Esophagus muscularis mucosa (tissue), 4 donors: ENCODE measurements at places on chromosomes 12 and 14. TPM values are rescaled to one million over a fixed set of nuclear protein-coding genes. Genes with fewer than 3 reads are reported as not detected.

GRCh38 chr14:34052658-34053014 lies 101.8 kb upstream of the EGLN3 start:
- DNase-seq: peak; percentile 88

- DNase-seq: peak; percentile 92
These were observed 1482.5 kb upstream of the TMEM132C start for GRCh38 chr12:126784328-126784921.

- no peak for DNase-seq
These were observed 122.2 kb upstream of the METAP2 start for GRCh38 chr12:95351748-95352147.

PUS7L gene
- 8.7 TPM for total RNA-seq

DNA sequence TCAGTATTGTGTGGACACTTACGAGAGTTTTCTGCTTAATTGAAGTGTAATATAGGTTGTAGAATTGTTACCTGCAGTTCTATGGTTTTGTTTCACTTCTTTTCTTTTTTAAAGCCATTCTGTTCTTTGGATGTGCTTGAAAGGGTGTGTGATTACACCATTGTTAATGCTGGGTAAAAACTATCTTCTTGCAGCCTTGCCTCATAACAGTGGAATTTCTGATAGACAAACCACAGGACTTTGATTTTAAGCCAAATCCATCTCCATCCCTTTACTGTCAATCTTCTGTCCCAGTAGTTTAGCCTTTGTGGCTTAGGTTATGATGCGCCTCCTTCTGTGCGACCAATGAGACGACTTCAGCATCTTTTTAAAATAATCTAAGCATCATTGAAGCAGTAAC lies 182.3 kb downstream of the PELI2 start:
- no peak for DNase-seq

CCDC91 gene
- 76.4 TPM for total RNA-seq

- no peak for DNase-seq
These were observed 76.3 kb upstream of the MAP1LC3B2 start for GRCh38 chr12:116482859-116483258.

NINJ2 gene
- total RNA-seq: 7.0 TPM

GRCh38 chr14:85793533-85793932 lies 263.6 kb downstream of the FLRT2 start:
- no peak for DNase-seq

NID2 gene
- total RNA-seq: 77.2 TPM

CLEC1A gene
- total RNA-seq: 1.7 TPM

DNA sequence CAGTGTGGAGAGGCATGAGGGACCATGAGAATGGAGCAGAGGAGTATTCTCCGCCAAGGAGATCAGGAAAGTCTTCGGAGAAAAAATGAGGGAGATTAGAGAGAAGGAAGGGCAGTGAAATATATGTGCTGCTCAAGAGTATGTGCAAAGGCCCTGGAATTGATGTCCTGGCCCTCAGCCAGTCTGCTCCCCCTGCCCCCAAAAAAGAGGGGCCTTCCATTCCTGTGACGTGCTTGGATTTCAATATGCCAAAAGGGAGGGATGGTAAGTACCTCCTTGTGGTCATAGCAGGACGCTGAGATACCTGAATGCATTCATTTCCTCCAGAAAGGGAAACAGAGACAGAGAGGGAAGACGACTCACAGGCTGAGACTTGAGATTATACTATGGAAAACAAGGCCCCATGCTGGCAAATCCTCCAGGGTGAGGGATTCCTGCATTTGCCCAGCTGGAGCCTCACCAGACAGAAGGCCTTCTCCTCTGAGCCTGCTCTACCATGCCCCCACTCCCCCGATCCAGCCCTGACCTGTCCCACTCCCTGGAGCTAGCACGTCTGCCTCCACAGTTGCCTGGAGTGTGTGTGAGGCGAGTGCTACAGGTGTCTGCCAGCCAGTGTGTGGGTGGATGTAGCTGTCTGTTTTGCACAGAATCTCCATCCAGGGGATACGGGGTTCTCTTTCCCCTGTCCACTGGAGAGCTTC lies 3.9 kb upstream of the RARG start:
- DNase-seq: no peak

DNA sequence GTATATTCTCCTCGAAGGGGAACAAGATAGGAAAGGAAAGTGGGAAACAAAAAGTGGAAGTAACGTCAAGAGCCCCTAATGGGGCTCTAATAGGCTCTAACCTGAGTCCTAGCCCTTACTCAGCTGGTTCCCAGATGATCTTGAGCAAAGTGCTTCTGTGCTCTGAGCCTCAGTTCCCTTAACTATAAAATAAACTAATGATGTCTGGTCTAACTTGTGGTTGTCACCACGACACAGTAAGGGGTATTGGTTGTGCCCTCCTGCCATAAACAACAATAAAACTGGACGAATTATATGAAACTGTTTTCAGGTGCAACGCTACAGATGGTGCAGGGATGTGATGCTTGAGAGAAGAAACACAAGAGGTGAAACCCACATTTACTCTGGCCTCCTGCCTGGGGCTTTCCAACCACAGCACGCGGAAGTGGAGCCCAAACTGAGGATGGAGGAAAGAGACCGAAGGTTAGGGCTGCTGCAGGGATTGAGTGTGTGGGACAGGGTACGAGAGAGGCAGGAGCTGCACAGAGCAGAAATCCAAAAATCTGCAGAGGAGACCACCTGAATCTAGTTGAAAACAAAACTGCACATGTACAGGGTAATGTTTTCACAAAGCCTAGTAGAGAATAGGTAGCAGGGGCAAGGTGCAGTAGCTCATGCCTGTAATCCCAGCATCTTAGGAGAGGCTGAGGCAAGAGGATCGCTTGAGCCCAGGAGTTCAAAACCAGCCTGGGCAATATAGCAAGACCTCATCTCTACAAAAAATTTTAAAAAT lies 45.6 kb upstream of the BCL2L14 start:
- peak; percentile 74 for DNase-seq

DNA sequence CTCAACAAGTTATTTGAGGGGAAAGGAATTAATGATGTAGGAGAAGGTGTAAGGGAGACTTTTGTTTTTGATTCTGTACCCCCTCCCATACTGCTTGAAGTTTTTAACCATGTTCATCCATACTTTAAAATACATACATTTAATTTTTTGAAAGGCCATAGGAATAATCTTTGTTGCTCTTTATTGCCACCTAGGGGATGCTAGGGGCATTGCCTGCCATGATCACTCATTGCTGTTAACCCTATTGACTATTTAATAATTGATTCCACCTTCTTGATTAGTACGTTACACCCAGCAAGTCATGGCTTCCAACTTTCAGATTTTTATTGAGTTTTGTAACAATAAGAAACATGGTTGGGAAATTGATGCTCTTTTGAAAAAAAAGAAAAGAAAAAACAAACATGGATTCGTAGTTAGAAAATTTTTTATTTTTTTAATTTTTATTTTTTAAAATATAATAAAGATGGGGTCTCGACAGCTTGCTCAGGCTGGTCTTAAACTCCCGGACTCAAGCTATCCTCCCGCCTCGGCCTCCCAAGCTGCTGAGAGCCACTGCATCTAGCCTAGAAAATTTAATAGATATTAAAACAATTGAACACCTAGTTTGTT lies 8.5 kb upstream of the PRKAB1 start:
- no peak for DNase-seq

- DNase-seq: no peak
These were observed 407.8 kb upstream of the RGS6 start for GRCh38 chr14:71524320-71524982.

GRCh38 chr14:99731547-99732435 lies 47.7 kb downstream of the CYP46A1 start:
- DNase-seq: no peak

- no peak for DNase-seq
These were observed 149.7 kb upstream of the ARHGAP5 start for GRCh38 chr14:31927348-31927832.

IL22 gene
- not detected for total RNA-seq

GRCh38 chr12:24795699-24796347 lies 153.1 kb downstream of the BCAT1 start:
- DNase-seq: no peak

DNA sequence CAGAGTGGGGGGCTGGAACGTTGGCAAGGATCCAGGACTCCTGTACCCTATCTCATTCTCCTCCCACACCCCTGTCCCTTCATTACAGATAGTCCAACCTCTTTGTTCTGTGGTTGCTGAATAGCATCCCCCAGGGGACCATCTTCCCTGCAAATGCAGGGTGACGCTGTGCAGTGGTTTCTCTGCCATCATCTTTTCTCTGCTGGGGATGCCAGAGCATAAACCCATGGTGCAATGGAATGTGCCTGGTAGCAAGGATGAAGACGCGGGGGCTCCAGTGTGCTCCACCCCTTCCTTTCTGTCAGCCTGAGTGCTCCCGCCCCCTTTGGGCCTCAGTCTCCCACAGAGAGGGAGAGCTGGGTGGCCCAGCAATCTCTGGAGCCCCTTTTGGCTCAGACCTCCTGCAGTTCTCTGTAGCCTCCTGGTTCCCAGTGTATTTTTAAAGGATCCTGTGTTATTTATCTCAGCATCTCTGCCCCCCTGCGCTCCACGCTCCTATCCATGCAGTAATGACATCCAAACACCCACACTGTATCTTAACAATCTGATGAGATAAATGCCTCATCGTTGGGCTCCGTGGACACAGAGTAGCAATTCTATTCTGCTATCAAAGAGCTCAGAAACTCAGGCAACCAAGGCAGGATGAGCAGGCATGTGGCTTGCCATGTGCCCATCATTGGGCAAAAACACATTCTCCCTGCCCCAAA lies 212.8 kb downstream of the CACNA1C start:
- DNase-seq: no peak

DNA sequence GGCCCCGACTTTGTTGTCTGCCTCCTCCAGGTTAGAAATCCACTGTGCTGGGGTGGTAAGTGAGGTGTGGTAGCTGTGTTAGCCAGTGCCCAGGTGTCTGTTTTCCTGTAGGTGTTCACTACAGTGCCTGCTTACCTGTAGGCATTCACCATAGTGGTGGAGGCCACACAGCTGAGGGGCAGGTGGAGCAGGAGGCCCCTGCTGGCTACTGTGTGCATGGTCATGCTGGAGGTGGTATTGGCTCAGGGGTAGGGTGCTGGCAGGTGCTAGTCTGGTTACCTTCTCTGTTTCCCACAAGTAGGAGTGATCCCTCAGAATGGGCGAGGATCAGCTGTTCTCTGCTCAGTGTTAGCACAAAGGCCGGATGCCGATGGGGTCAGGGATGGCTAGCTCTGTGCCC lies 217.3 kb downstream of the SYT10 start:
- no peak for DNase-seq

TMCC3 gene
- 17.0 TPM for total RNA-seq

NPFF gene
- total RNA-seq: not detected

- DNase-seq: peak; percentile 89
These were observed 20.0 kb upstream of the SOCS2 start for GRCh38 chr12:93552427-93552826.

- no peak for DNase-seq
These were observed 5.2 kb upstream of the TEP1 start for GRCh38 chr14:20418501-20418909.

VWF gene
- 367 TPM for total RNA-seq

BTG1 gene
- 42.8 TPM for total RNA-seq

GRCh38 chr14:101373690-101374295 lies 187.5 kb upstream of the DIO3 start:
- peak; percentile 62 for DNase-seq

GRCh38 chr12:91406920-91407341 lies 224.3 kb upstream of the DCN start:
- DNase-seq: no peak

DNA sequence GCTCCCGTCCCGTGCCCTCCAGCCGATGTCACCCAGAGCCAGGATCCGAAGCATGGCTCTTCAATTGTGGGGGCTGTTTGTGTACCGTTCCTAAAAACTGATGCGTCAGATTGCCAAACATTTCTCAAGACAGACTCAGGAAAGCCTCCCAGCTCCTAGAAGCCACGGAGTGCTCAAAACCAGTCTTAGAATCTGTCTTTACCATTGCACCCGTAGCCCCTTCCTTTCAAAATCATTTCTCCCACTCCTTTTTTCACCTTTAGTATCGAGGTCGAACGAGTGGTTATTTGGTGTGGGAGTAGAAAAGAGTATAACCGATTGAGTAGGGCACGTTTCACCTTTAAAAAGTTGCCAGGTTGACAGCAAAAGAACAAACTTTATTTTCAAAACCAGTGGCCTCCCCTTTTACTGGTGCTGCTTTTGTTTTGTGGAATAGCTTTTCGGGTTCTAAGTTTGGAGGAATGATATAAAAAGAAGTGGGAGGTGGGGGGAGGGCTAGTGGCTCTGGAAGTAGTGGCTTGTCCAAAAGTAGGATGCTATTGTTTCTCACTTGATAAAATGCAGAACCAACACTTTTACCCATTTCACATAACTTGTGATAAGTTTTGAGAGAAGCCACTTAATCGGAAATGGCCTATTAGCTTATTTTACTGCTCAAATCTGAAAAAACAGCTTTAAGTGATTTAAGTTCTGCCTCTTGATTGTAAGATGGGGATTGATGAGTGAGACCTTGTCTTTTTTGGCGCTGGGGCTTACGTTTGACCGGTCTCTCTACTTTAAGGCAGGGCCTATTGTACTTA lies 803 bp downstream of the STK38L start:
- DNase-seq: no peak

- no peak for DNase-seq
These were observed 330.8 kb upstream of the SOX5 start for GRCh38 chr12:24280056-24280842.

E2F7 gene
- total RNA-seq: not detected

- no peak for DNase-seq
These were observed 1.3 kb upstream of the DTX3 start for GRCh38 chr12:57603324-57603723.

KRT78 gene
- 2.1 TPM for total RNA-seq

- no peak for DNase-seq
These were observed 4.8 kb downstream of the SCNN1A start for GRCh38 chr12:6370576-6370935.

GRCh38 chr14:44701563-44702263 lies 194.6 kb upstream of the FSCB start:
- no peak for DNase-seq

B3GNT4 gene
- not detected for total RNA-seq

GRCh38 chr14:105888151-105888550 lies 361.8 kb downstream of the TMEM121 start:
- no peak for DNase-seq

DNA sequence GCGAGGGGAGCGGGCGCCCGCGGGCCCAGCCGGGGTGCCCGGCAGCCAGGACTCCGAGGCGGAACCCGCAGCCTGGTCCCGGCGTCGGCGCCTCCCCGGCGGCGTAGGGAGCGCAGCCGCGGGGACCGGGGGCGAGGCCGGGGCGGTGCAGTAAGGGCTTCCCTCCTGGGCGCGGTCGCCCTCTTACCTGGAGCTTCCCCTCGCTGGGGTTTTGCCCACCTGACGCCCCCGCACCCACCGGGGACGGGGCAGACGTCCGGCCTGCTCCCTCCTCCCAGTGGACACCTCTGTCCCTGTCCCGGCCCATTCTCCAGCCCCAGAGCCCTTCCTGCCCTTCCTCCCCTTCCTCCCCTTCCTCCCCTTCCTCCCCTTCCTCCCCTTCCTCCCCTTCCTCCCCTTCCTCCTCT lies 413 bp upstream of the TUBA1C start:
- no peak for DNase-seq

C14orf132 gene
- total RNA-seq: 46.5 TPM

GRCh38 chr12:39867631-39868327 lies 238.1 kb downstream of the SLC2A13 start:
- no peak for DNase-seq

- DNase-seq: no peak
These were observed 711.4 kb downstream of the FSCB start for GRCh38 chr14:43795600-43796228.
